Endothelial cell (in vitro differentiated cells): ENCODE measurements at places on chromosomes 3 and 15.

DNA sequence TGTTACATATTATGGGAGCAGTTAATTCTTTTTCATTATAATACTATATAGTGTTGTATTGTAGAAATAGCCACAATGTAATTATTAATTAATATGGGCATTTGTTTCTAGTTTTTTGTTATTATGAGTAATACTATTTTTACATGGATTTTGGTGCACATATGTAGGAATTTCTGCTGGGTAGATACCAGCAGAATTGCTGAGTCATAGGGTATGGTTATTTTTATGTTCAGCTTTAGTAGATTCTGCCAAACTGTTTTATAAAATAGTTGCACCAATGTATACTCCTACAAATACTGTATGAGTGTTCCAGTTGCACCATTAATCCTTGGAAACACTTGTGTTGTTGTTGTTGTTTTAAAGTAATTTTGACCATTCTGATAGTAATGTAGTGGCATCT, 91.5 kb downstream of the SH3GL3 start:
- no peak for DNase-seq

DNA sequence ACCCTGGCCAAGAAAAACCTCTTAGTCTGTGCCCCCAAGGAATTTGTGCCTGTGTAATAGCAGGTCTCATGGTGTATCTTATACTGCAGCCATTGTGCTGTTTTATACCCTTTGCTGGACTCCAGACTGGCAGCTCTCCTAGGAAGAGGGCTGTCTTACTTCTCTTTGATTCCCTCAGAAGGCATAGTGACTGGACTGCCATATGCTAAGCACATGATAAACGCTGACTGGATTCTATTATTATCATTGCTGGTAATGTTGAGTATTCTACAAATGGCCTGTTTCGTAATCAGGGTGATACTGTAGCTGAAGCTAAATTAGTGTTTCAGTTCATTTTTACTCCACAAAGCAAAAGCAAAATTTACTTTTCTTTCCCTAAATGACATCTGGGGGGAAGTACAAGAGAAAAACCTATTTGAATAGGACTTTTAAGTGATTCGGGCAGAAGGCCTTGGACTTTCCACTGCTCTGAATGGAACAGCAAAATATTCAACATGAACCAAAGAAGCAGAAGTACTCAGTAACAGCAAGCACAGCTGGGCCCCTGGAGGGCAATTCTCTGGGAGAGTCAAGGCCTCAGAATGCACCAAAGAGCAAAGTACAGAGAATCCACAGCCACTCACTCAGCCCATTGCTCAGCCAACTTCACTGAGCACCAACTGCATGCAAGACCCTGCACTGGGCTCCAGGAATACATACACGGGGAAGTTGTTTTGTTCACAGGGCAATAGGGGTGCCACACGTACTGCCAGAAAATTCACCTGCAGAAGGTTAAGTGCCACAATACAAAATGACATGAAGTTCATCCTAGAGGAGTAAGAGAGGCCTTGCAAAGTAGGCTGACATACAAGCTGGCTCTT, 7.9 kb upstream of the BCL2A1 start:
- DNase-seq: no peak

DNA sequence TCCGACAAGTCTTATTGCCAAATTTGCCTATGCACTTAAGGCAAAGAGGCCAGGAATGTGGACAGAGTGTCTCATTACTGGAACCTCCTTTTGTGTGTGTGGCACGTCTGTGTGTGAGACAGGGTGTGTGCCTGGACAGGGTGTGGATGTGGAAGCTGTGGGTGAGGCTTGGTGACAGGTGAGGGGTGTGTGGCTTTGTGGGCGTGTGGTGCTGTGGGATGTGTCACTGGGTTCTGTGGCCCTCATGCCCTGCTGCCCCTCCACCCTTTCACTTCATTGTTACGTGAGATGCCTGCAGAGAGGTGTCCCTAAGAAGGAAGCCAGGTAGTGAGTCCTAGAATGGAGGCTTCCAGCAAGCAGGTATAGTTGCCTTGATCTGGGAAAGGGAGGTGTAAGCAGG, 244.0 kb upstream of the CHRNA7 start:
- DNase-seq: no peak

GRCh38 chr15:26967719-26968269, 3.2 kb upstream of the GABRG3 start:
- peak; percentile 63 for DNase-seq

GRCh38 chr15:87477737-87478686, 778.5 kb downstream of the NTRK3 start:
- DNase-seq: no peak

- DNase-seq: no peak
These were observed 7.0 kb upstream of the BMF start for GRCh38 chr15:40115670-40116093.

DNA sequence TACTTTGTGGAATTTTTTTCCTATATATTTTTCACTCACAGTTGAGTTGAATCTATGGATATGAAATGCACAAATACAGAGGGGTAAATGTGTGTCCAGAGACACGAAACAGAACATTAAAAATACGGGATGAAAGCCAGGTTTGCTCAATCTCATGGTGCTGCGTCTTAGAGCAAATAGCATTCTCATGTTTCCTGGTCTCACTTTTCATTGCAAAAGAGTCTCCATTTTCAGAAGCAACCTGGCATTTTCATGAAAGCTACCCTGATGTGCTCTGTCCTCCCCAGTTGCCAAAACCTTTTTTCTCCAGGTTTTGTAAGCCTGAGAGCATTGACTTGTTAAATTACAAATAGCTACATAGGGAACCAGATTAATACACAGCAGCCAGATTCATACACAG, 49.5 kb upstream of the MBNL1 start:
- DNase-seq: no peak

GRCh38 chr3:147049821-147050220, 356.5 kb downstream of the ZIC4 start:
- no peak for DNase-seq

GRCh38 chr3:142022381-142022780, 127.0 kb downstream of the TFDP2 start:
- no peak for DNase-seq

DNA sequence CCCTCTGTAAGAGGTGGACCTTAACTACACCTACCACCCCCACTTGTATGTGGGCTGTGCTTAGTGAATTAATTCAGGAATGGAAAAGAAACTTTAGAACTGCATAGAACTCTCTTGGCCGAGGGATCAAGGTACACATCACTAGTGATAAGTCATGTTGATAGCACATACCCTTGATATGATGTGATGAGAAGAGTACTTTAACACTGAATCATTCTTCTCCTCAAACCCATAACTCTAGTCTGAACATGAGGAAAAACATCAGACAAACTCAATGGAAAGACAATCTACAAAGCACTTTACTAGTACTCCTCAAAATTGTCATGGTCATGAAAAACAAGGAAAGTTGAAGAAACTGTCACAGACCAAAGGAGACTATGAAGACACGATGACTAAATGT, 87.6 kb downstream of the P2RY1 start:
- DNase-seq: no peak

DNA sequence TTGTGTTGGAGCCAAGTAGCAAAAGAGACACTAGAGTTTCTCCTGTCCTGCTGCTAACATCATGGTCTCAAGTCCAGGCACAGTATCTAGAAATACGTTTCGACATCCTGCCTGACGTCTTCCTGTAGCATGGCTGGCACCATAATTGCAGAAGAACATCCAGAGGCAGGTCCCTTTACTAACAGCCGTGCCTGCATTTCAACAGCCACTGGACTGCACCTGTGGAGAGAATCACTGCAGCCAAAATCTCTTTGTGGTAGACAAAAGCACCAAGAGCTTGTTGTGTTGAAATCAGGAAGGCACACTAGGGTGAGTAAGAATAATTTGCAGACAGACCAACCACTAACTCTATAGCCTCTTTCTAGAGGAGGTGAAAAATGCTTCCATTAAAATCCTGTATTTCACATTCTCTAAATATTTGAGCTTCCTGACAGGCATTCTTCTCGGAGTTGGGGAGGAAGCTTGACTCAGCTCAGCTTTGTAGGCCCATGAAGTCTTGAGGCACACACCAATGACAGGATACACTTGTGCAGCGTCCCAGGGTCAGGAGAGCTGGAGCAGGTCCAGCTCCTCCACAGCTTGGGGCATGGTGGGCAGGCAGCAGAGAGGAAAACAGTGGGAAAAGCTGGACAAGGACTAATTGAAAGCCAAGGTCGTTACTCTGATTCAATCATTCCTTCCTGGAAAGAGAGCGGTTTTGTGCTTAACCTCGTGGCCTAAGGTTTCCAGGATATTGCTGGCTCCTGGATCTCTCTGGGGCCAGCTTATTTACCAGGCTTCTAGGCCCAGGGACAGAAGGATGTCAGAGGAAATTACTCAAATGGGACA, 244.9 kb downstream of the FAM43A start:
- peak; percentile 26 for DNase-seq

DNA sequence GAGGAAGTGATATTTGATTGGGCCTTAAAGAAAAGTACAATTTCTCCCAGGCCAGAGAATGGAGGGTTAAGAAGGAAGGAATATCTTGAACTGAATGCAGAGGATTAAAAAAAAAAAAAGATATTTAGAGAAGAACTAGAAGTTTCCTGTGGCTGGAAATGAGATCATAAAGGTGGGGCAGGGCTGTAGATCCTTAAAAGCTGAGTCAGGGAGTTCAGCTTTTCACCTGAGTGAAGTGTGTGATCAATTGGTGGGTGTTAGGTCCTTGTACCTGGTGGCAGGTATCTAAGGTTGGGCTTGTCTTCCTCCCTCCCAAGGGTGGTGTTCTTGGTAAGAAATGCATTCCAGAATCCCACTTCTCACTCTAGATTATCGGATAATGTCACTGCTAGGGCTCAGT, 11.8 kb downstream of the CEMIP start:
- DNase-seq: no peak

DNA sequence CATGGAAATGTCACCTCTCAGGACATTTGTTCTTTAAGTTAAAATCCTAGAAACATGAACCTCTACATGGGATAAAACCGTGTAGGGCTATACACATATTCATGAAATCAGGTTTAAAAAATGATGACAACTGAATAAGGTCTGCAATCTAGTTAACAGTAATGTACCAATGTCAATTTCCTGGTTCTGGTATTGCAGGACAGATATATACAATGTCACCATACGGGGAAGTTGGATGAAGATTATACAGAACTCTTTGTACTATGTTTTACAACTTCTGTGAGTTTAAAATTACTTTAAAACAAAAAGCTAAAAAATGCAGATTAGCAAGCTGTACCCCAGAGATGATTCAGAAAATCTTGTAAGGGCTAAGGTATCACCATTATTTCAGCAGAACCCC, 6.7 kb downstream of the CNTN3 start:
- no peak for DNase-seq

- DNase-seq: no peak
These were observed 19.0 kb downstream of the FAN1 start for GRCh38 chr15:30922480-30923311.

DNA sequence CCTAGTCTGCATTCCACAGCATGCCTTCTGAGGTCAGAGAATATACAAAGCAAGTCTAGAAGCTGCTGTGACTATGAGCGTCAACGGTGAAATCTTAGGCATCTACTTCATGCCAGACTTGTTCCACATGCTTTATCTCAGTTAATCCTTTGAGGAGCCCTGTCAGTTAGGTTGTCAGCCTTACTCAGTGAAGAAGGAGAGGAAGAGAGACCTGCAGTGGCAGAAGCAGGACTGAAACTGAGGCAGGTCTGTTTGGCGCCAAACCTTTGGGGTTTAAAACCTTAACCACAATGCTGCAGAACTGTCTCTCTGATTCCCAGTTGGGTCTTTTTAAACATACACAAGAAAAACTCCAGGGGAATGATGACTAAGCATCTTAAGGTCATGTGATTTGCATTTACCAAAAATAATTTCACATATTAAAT, 139.0 kb upstream of the LIPC start:
- DNase-seq: no peak

DNA sequence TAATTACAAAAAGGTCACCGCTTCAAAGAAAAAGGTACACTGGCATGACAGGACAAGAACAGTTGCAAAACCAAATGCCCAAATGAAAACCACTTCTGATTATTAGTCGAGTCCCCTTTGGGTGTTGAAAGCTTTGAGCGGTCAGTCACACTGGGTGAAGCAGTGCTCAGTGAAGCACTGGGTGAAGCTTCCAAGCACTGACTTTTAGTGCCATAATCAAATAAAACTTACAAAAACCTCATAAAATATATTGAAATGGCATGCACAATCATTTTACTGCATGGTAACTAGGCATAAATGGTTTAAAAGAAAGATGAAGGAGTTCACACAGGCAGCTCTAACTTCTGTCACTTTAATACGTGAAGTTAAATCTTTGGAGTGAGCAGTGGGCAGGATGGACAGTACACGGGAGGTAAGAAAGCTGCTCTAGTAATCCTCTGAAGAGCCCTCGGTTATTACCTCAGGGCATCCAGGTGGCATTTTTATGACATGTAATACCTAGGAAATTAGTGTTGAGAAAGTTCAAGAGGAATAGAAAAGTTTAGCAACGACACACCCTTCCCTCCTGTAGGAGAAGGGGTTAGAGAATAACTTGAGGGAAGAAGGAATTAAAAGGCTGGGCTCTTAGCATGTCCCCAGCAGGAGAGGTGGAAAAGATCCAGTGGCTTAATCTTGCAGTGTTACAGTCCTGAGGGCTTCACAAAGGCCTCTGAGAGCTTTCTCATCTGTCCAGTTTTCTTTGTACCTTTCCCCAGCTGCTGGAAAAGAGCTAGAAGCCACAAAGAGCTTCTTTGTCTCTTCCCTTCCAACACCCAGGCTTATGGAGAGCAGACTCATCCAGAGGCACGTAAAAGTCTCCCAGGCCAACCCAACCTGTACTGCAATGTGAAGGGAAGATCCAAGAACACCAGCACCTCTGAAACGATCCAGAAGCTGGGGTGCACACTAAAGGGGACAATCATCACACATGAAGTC, 64.9 kb upstream of the MYO5C start:
- no peak for DNase-seq

GRCh38 chr15:62856466-62857246, 185.9 kb upstream of the TPM1 start:
- no peak for DNase-seq

DNA sequence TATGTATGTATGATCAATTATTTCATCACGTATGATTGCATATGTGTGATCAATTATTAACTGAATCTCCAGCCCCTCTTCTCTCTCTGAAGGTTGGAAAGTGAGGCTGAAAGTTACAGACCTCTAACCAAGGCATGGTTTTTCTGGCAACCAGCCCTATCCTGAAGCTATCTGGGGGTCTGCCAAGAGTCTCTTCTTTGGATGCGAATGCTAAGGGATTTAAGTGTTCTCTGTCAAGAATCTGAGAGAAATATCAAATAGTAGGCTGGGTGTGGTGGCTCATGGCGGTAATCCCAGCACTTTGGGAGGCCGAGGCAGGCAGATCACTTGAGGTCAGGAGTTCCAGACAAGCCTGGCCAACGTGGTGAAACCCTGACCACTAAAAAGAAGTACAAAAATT, 8.1 kb downstream of the NKTR start:
- DNase-seq: no peak

DNA sequence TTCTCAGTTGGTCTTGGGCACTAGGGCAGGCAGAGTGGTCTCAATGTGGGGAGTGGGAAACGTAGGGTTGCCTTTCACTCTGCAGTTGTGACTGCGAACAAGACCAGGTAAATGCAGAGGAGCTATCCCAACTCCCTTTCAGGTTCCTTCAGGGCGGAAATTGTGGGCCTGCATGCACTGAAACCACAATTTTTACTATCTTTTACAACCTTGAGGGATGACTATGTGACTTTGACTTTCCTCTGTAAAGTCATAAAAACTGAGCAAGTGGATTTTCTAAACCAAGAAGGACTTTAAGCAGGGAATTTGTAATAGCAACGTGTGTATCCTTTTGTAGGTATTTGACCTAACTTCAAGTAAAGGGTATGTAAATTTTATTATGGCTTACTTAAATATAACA, 171.4 kb upstream of the CADPS start:
- no peak for DNase-seq

- DNase-seq: no peak
These were observed 9.9 kb downstream of the ITPR1 start for GRCh38 chr3:4503050-4503449.

- no peak for DNase-seq
These were observed 18.1 kb downstream of the CX3CR1 start for GRCh38 chr3:39261726-39262125.
